NCI-H2171 treated with DMSO at 0.1 percent for 48 hours (cell line): ENCODE measurements at places on chromosomes 4 and X.

GRCh38 chr4:25158817-25159216, 1.4 kb downstream of the SEPSECS start:
- DNase-seq: no peak

- DNase-seq: no peak
These were observed 101.2 kb upstream of the KLF3 start for GRCh38 chr4:38562751-38563198.

DNA sequence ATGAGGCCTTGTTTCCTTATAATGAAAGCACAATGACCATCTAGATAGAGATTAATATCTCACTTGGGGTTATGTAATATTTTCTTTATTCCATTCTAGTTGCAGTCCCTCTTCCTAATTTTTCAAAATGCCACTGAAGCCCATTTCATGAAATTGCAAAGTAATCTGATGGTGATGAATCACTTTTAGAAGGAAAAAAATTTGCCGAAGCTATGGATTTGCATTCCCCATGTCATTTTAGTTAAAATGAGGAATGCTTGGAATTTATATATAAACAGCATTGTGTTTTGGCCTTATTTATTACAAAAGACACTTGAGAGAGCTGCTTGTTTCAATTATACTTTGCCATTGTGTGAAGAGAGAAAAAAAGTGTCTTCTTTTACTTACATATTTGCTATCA, 241.7 kb upstream of the TEX13A start:
- DNase-seq: no peak

DNA sequence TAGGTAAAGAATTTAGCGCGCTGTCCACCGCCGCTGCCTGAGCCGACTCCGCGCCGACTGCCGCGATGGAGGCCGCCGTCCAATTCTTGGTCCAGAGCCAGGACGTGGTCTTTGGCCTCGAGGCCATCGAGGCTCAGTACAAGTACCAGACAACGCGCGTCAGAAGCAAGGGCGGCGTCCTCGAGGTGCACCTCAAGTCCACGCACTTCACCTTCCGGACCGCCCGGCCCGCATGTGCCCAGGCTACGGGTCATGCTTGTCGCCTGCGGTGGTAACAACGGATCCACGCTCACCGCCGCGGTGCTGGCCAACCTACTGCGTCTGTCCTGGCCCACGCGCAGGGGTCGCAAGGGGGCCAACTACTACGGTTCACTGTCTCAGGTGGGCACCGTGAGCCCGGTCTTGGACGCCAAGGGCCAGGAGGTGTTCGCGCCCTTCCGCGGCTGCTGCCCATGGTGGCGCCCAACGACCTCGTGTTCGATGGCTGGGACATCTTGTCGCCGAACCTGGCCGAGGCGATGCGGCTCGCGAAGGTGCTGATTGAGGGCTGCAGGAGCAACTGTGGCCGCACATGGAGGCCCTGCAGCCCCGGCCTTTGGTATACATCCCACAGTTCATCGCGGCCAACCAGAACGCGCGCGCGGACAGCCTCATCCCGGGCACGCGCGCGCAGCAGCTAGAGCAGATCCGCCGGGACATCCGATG, 128.0 kb downstream of the ANAPC4 start:
- no peak for DNase-seq

DNA sequence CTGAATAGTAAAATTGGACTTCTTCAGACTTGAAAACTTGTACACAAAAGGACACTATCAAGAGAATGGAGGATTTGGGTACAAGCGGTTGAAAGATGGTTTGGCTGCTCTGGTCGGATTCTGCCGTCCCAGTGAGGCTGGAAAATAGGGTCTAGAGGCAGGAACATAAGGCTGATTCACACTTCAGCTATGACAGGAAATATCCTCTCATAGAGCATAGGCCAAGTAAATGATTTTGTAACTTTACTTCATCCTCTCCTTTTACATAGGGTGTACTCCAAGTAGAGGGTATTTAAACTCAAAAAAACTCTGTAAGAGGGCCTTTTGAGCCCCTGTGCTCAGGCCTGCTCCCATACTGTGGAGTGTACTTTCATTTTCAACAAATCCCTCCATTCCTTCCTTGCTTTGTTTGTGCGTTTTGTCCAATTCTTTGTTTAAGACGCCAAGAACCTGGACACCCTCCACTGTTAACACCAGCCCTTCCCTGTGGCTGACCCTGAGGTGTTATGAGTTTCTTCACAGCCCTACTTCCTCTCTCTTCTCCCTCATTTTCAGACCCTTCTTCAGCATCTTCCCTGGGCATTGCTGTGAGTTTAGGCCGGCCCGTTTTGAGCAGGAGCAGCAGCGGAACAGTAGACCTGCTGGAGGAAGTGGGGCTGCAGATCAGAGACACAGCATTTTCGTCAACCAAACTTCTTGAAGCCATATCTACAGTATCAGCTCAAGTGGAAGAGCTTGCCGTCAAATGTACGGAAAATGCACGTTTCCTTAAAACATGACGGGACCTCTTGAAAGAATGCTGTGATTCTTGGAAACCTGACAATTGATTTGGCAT, 7.2 kb downstream of the PGAM4 start:
- no peak for DNase-seq

- no peak for DNase-seq
These were observed 48.6 kb downstream of the LRP2BP start for GRCh38 chr4:185346975-185347601.

DNA sequence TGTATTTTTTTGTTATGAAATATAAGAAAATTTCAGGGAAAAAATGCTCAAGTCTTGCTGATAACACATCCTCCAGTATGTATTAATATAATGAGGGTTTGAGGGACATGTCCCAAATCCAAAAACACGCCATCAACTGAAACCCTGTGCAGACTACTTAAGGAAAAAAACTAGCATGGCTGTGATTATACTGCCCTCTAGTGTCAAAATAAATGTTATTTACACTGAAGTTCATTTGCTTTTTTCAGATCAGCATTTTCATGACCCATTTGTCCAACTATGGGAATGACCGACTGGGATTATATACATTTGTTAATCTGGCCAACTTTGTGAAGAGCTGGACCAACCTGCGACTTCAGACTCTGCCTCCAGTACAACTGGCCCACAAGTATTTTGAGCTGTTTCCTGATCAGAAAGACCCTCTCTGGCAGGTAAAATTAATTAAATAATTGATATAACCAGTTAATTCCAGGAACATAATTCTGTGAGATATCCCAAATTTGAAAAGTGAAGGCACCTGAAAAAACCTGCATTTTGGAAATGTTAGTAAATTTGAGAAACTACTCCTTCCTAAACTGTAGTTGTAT, 128.5 kb downstream of the PRSS12 start:
- peak; percentile 40 for DNase-seq

DNA sequence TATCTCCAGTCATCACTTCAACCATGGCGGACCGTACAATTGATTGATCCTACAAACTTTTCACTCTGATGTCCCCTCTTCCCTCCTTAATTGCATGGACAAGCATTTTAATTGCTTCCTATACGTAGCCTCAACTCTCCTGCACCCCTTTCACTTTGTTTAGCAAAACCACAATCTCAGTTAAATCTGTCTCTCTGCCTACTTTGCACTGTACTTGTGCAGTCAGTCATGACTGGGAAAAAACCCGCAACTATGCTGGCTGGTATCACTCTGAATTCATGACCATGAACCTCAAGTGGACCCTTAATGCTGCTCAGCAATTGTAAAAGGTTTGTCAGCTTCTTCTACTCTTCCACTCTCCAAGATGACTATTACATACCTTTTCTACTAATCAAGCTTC, 51.7 kb upstream of the AFF2 start:
- no peak for DNase-seq

- no peak for DNase-seq
These were observed 19.5 kb downstream of the AP1AR start for GRCh38 chr4:112251019-112251643.

GRCh38 chr4:172035562-172035961, 222.4 kb downstream of the GALNTL6 start:
- no peak for DNase-seq

- no peak for DNase-seq
These were observed 1366.3 kb downstream of the STIM2 start for GRCh38 chr4:28226962-28227361.

- no peak for DNase-seq
These were observed 42.0 kb downstream of the TEC start for GRCh38 chr4:48227662-48228061.

DNA sequence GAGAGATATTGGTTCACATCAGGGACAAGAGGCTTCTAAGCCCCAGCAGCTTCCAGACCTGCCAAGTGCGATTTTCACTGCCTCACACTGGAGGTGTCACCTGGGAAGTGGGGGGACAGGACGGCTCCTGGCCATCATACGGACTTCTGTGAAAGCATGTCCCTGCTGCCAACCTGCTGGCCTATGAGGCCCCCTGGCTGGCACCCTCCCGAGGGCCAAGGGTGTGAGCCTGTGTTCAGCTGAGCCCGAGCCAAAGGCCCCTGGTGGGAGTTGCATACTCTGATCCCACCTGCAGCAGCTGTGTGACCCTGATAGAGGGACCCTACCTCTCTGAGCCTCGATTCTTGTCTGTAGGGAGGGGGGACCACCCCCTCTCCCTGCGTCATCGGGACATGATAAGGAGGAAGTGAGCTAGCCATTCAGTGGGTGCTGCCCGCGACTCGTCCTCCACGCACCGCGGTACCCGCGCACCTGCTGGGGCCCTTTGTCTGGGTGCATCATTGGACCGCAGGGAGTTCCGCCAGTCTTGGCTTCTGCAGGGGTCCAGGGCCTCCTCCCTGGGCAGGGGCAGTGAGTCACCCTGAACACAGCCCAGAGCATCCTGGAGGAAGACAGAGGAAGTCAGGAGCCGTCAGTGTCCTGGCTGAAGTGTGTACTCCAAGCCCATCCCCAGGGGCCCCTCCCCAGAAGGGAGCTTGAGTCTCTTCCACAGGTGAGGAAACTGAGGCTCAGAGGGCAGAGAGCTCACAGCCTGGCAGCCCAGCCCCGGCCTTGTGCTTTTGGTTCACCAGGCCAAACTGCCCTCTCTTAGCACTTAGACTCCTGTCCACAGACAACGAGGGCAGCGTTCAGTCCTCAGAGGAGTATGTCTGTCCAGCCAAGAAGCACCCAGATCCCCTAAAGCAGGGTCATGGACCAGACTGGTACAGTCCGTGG, 24.1 kb downstream of the C4orf50 start:
- DNase-seq: no peak

DNA sequence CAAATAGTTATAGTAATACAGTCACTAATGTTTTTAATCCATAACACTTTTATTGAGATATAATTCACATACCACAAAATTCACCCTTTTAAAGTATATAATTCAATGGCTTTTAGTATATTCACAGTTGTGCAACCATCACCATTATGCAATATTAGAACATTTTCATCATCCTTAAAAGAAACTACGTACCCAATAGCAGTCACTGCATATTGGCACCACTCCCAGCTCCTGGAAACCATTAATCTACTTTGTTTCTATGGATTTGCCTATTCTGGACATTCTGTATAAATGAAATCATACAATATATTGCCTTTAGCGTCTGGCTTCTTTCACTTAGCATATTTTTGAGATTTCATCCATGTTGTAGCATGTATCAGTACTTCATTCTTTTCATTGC, 99.3 kb downstream of the AMMECR1 start:
- no peak for DNase-seq

- DNase-seq: no peak
These were observed 11.6 kb upstream of the CENPVL2 start for GRCh38 chrX:51694254-51694653.

GRCh38 chrX:39550795-39551361, 546.9 kb downstream of the BCOR start:
- no peak for DNase-seq

DNA sequence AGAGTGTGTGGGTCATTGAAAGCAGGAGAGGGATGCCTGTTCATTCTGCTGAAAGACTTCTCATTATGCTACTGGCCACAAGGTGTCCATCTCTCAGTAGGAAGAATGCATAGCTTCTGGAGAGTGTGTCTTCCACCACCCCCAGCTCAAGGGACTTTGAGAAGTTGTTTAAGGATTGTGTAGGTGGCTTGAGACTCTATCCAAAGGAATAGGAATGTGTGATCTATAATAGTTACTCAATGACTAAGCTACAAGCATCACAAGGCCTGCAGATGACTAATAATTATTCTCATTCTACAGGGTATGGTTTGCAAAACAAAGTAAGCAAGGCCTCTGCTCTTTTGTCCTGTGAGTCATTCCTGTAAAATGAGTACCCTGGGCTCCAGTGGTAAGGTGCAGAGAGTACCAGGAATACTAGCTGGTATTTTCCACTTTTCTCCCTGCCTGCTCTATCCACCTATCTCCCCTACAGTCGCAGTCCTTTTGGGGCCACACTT, 279.8 kb upstream of the BOD1L1 start:
- no peak for DNase-seq

DNA sequence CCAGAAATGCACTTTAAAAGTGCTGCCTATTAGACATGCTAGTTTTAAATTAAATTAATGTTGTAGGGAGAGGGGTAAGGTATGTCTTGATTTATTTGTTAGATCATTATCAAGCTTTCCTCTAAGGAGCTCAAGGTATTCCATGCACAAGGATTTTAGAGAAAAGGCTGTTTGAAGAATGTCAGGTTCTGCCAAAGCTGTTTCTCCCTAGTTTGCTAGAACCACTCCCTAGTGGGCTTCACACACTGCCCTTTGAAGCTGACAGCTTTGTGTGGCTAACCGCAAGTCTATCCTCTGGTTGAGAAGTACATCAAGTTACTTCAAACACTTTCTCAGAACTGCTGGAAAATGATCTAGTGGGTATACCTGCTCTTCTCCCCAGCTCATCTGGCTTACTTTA, 32.3 kb downstream of the RASL11B start:
- DNase-seq: no peak

- no peak for DNase-seq
These were observed 332.9 kb downstream of the PPP3CA start for GRCh38 chr4:101014417-101014816.

GRCh38 chr4:53484911-53485657, 106.2 kb downstream of the LNX1 start:
- no peak for DNase-seq

DNA sequence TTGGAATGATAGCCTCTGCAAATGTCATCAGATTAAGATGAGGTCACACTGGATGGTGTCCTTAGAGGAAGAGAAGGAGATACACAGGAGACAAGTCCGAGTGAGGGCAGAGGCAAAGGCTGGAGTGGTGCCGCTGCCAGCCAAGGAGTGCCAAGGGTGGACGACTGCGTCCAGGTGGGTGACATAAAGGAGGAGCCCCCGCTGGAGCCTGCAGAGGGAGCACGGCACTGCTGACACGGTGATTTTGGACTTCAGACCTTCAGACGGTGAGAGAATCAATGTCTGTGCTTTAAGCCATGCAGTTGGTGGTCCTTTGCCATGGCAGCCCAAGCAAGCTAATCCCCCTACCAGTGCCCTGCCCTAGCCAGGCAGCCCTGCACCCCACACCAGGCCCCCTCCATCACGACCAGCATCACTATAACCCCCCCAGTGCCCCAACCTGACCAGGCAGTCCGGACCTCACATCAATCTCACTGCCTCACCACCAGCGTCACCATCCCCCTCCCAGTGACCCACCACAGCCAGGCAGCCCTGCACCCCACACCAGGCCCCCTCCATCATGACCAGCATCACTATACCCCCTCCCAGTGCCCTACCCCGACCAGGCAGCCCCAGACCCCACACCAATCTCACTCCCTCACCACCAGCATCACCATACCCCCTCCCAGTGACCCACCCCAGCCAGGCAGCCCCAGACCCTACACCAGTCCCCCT, 130.0 kb downstream of the HMX1 start:
- no peak for DNase-seq
